ENCODE measurements at places on chromosomes 12 and 14.

- no peaks in the 10 kb centered on the region for H3K36me3 ChIP-seq
- no peak overlapping the region for H3K4me3 ChIP-seq
- H3K4me1 ChIP-seq, result no peaks in the 10 kb centered on the region
- DNase-seq, result no peak
- H3K27me3 ChIP-seq, result no peaks in the 10 kb centered on the region
- H3K27ac ChIP-seq, result no peak overlapping the region
Measured at GRCh38 chr12:62251609-62251958, 8.6 kb upstream of the USP15 start.

- no peak overlapping the region for H3K4me3 ChIP-seq
- no peak for DNase-seq
- no peaks in the 10 kb centered on the region for H3K4me1 ChIP-seq
- H3K36me3 ChIP-seq, result no peaks in the 10 kb centered on the region
Measured at GRCh38 chr12:65875640-65876071, 51.4 kb downstream of the HMGA2 start.

DNA sequence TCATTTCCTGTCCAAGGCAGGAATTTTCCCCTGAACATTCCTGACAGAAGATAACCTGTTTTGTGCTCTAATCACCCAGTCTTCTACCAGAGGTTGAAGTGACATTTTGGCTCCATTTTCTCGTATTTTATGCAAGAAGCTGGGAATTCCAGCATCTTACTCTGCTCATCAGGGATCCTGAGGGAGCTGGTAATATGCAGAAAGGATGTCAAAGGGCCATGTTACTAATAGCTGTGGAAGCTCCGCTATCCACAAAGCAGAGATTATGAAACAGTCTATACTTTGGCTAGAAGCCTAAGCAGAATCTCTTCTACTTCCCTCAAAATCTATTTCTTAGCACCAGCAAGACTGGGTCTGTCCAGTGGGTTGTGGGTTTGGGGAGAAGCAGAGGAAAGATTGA is 613.0 kb downstream of the DIO2 start:
- no peaks in the 10 kb centered on the region for H3K27me3 ChIP-seq
- no peak overlapping the region for H3K4me3 ChIP-seq
- H3K36me3 ChIP-seq, result no peaks in the 10 kb centered on the region
- no peak overlapping the region for H3K27ac ChIP-seq
- no peak for DNase-seq

- H3K27me3 ChIP-seq, result no peaks in the 10 kb centered on the region
- no peaks in the 10 kb centered on the region for H3K4me1 ChIP-seq
- H3K27ac ChIP-seq, result no peak overlapping the region
- no peaks in the 10 kb centered on the region for H3K36me3 ChIP-seq
Measured at GRCh38 chr14:83297361-83297760, 1763.7 kb upstream of the SEL1L start.

DNA sequence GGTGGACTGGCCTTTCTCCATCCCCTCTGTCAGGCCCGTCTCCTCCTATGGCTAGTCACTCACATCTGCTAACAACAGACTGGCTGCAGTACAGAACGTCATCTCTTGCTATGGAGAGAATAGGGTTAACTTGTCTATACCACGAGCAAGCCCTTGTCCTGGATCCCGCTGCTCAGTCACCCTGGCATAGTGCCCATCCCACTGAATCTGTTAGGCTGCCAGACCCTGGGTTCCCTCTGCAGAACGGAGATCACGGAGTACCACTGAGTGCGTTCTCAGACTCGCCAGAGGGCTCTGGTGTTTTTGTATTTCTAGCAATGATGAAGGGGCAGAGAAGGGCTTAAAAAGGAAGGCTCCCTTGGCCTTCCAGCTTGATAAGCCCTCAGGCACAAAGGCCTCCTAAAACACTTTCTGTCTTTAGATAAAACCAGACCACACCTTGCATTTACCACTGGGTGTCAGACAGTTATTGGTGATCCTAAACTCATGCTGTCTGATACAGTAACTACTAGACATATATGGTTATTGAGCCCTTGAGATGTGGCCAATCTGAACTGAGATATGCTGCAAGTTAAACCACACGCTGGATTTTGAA is 6.3 kb upstream of the NRIP2 start:
- H3K27me3 ChIP-seq, result no peaks in the 10 kb centered on the region
- H3K4me3 ChIP-seq, result no peak overlapping the region
- DNase-seq, result no peak
- H3K27ac ChIP-seq, result no peak overlapping the region

Measured in breast epithelium (tissue), 4 donors.